ENCODE measurements at places on chromosomes 6 and 20.
A peak's percentile ranks its signal among the peaks of the same experiment; 100 is the strongest.

DNA sequence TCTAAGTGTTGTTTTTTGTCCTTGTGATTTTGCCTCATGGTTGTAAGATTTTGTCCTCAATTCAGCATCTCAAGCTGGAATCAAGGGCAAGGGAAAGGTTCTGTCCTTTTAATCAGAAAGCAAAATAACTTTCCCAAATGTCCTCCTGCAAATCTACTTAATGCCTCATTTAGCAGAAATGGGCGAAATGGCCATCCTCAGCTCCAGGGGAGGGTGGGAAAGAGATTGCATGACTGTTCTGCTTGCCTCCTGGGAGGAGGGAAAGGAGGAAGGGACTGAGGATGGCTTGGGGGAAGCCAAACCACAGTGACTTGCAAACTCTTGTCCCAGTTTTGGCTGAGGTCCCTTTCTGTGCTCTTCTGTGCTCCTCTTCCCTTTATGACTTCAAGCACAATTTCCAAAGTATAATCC lies 43.4 kb downstream of the TNFAIP3 start:
- no peak for DNase-seq

- DNase-seq = no peak
Measured at GRCh38 chr20:36017048-36017951, 48.9 kb downstream of the CNBD2 start.

DNA sequence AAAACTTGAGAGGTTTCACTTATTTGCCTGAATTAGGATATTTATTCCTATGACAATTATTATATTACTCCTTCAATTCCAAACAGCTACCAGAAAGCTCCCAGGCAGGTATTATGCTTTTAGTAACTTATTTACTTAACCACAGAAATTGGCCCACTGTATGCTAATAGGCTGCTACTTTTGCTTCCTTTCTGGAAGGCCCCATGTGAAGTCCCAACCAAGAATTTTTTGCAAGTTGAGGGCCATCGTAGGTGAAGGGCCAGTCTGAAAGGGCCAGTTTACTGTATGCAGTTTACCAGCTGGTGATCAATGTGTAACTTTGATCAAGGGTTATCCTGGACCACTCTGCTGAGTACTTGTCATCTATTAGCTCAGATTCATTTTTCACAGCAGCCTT lies 45.0 kb downstream of the EDN1 start:
- DNase-seq = no peak

DNA sequence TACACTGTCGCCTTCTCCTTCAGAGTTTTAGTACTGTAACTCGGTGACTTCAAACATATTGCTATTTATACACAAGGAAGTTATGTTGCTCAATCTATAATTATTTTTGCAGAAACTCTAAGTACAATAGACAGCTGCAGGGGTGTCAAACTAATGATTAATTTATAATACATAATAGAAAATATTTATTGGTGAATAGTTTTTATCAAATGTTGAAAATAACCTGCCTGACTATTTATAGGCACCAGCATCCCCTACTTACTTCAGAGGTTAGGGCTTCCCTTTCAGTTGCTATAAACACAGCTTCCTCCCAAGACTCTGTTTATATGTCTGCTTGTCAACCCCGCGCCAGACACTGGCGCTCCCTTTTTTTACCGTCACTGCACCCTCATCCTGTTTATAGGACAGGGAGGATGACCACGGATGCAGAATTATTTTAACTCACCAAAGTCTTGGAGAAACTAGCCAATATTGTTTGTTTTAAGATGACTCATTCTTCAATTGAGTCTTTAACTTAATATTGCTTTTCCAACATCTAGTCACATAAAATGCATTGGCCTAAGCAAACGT lies 225.0 kb downstream of the ALDH8A1 start:
- no peak for DNase-seq

DNA sequence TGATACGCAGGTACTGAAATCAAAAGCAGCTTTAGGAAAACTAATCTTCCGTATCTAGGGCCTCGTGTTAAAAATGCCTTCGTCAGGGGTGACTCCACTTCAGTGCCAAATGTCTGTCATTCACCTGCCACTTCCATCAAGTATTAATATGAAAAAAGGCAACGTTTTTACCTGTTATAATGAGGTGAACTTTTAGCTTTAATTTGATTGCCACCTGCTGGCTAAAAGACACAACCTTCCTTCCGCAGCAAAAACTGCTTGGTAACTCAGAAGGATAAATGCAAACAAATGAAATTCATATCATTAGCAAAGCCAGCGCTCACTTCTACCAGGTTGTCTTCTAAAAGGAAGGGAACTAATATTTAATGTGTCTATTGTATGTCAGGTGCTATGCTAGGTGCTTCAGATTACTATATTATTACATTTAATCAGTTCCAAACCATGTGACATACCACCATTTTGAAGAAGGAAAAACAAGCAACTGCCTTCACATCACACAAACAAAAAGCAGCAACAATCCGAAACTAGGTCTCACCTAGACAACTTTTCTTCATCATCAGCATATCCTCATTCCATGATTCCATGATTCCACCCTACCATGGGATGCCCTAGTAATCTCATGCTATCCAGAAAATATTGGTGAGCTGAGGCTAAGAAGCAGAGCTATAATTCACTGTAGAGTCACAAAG lies 20.6 kb upstream of the ARHGAP18 start:
- DNase-seq = peak; percentile 26

DNA sequence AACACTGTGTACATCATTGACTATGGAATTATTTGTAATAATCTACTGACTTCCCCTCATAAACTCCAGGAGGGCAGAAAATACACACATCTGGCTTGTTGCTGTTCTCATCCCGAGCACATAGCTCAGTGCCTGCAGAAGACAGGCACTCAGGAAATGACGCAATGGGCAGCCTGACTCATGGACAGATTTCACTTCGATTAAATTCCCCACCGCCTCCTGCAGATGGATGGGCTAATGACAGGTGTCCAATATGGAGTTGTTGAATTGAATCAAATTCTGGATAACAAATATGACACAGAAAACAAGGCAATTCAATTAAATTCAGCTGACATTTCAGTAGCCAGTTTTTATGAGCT lies 9.1 kb downstream of the ANKRD60 start:
- DNase-seq = no peak

DNA sequence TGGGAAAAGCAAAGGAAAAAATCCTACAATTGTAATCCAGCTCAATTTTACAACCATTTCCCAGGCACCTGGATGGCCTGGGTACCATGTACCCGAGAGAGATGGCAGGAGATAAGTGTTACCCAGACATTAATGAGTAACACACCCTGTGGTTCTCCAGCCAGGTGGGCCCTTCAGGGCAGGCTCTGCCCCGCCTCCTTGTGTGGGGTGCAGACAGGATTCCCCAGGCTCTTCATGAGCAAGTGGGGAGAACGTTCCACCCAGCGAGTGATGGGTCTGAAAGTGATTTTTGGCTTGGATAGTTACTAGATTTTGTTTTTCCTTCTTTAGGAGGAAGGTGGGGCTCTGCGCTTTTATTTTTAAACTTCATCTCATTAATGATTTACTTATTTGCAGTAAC lies 243.9 kb downstream of the TAF4 start:
- no peak for DNase-seq

DNA sequence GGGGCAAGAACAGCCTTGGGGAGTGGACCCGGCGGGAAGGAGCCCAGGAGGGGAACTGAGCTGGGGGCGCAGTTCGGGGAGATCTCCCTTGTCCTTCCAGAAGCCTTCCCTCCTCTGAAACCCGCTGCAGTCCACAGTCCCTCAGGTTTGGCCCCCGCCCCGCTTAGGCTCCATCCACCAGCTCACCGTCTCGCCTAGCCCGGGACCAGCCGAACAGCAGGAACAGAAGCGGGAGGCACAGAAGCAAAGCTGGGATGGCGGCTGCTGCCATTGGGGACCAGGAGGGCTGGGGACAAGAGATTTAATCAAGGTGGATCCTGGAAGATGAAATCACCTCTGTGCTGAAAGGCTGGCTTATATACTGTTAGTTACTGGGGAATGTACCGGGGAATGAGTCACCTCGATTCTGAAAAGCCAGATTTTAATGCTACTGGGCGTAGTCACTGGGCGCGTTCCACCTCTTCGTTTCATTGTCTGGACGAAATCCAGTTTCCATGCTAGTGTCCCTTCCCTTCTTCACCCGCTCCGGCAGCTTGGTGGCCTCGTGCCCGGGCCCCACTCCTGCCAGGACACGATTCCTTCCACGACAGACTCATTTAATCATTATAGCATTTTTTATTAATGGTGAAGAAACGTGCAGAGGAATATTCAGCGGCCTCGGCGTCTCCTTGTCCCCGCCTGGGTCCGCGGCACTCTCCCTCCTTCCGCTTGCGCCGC lies at the start of gene RAET1L:
Gene RAET1L, minus strand, starts transcription at position 332 of the 717 bp plus-strand sequence. Its CDS starts 61 bp downstream, at position 271.
- DNase-seq = no peak

DNA sequence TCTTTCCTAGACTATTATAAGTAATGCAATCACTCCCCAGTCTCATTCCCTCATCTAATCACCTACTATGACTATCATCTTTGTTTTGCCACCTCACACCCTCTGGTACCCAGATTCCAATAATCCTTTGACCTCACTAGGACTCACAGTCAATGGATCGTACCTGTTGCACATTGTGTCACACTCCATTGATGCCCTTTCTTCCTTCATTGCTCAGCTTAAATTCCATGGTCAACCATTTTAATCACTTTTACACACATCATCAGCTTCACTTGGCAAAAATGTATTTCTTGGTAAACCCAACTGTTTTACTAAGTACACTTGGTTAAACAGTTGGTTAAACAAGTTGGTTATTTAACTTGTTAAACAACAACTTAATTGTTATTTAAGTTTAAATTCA lies 44.0 kb downstream of the CEP162 start:
- no peak for DNase-seq

- DNase-seq = no peak
Measured at GRCh38 chr6:35771343-35771627, 5.1 kb upstream of the CLPSL2 start.

DNA sequence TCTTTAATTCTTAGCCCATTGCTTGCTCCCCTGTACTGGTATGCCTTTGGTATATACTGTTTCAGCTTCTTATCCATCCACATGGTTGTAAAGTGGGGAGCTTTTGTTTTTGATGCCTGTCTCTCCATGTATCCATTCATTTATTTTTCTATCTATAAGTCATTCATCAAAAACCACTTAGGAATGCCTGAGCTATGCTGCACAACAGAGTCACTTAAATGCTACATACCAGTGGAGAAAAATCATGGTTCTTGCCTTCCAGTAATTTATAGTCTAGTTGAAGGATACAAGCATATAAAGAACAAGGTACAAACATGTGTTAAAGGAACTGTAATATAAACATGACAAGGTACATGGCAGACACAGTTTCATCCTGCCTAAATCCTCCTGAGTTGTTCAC lies 347.3 kb downstream of the NRN1 start:
- no peak for DNase-seq

GRCh38 chr6:89749918-89750317 lies 69.7 kb downstream of the MDN1 start:
- no peak for DNase-seq

DNA sequence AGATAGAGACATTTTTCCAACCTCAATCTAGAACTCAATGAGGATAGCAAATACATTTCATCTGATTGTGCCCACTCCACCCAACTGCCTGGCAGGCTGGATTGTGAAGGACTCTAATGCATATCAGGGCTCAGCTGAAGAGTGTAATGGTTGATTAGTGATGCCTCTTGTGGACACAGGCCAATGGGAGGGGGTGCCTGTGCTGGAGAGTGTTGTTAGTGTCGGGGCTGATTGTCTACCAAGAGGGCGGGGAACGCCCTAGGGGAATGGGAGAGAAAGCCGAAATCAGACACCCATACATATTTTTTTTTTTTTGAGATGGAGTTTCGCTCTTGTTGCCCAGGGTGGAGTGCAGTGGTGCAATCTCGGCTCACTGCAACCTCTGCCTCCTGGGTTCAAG lies 103.7 kb upstream of the SALL4 start:
- no peak for DNase-seq

DNA sequence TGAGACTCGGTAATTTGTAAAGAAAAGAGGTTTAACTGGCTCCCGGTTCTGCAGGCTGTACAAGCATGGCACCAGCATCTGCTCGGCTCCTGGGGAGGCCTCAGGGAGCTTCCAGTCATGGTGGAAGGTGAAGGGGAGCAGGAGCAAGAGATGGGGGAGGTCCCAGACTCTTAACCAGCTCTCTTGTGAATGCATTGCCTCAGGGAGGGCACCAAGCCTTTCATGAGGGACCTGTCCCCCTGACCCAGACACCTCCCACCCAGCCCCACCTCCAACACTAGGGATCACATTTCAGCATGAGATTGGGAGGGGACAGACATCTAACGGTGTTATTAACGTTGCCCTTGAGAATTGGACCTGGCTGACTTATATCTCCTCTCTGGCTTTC lies 68.6 kb downstream of the PTPN1 start:
- no peak for DNase-seq

DNA sequence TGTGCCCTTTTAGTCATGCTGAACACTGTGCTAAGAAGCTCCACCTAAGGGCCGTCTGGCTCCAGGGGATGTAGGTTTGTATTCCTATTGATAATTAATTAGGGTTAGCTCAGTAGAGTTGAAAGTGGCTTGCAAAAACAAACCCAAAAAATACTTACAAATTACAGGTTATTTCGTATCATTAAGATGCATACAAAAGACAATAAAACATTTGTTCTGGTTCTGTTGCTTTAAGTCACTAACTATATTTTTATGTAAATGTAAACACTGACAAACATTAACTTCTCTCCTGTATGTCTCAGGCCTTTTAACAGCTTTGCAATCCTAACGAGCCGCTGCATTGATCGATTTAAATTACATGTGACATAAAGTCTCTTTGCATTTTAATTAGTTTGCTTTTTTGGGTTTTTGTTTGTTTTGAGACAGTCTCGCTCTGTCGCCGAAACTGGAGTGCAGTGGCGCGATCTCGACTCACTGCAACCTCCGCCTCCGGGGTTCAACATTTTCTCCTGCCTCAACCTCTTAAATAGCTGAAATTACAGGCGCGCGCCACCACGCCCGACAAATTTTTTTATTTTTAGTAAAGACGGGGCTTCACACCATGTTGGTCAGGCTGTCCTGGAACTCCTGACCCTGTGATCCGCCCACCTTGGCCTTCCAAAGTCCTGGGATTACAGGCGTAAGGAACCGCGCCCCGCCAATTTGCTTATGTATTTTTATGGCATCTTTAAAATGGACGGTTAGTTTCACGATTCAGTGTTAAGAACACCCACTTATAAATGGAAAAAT lies 110.9 kb downstream of the HFE start:
- DNase-seq = peak; percentile 40
